ENCODE measurements at places on chromosomes 7 and 10. TPM values are rescaled to one million over a fixed set of nuclear protein-coding genes. Genes with fewer than 3 reads are reported as not detected.

Gene DOCK1
- 43.1 TPM for total RNA-seq

Gene LBX1
- total RNA-seq = not detected

Gene MYL7
- total RNA-seq = not detected

Gene C10orf62
- total RNA-seq = not detected
